Endothelial cell (in vitro differentiated cells): ENCODE measurements at places on chromosomes 3 and 15.

DNA sequence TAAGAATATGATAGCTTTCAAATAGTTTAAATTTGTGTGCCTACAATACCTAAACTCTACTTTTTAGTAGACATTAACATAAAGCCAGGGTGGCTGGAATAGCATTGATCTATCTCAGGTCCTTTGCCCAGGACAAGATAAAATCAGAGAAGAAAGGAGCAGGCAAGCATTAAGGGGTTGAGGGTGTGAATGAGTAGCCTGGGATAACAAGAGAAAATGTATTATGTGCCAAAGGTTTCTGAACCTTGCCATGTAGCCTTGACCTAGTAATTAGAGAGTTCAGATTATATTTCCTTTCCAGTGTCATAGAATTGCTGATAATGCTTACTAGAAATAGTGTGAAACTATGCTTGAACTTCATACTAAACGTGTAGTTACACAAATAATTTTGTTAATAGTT is 22.9 kb downstream of the ATP11B start:
- no peak for DNase-seq

DNA sequence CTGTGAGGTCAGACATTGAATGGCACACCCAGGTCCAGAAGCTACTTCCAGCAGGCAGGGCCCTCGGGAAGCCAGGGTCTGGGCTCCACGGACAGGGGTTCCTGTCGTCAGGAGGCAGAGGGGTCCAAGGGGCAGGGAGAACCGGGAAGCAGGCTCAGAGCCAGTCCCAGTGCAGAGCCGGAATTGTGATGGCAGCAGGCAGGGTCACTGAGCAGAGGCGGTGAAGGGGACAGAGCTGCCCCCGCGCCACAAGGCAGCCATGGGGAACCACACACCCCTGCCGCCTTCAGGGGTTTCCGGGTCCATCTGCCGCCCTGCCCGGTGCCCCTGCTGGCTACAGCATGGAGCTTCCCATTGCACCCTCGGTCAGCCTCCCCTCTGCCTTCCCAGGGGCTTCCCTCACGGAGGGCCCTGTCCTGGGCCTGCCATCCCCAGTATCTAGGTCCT is 136.9 kb downstream of the NSMCE3 start:
- DNase-seq: no peak

DNA sequence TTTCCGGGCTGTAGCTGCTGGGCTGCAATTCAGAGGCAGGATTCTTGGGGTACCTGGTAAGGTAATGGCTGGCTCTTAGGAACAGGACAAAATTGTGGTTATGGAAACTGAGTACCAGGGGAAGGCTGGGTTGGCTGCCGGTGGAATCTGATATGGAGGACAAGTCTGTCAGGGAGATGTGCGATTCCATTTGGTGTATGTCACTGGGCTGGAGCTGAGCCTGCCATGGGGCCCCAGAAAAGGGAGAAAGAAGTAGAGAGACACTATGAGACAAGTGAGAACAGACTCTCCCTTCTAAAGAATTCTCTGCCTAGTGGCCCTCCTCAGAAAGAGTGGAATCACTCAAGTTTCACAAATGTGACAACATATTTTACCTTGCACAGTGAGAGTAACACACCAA is 368.2 kb upstream of the ROPN1 start:
- no peak for DNase-seq

GRCh38 chr3:170689893-170690660 is 104.2 kb upstream of the SLC7A14 start:
- peak; percentile 71 for DNase-seq

GRCh38 chr15:49458145-49458544 is 35.1 kb downstream of the FGF7 start:
- DNase-seq: no peak

DNA sequence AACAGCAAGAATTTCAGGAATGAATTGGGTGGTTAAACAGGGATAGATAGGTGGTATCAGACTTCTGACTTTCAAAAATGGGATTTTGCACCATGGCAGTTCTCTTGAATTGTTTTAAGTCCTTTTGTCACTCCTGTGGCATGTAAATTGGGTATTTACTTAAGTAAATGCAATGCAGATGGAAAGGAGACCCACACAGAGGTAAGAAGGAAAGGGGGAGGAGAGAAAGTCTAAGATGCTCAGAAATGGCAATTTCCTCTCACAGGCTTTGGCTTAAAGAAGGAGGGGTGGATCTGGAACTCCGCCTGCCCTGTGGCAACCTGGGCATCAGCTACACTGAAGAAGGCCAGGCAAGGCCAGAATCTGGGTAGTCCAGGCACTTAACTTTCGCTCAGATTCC is 197.1 kb upstream of the UBE2E1 start:
- no peak for DNase-seq

- DNase-seq: no peak
Observed at GRCh38 chr15:33458421-33458820, 147.7 kb downstream of the RYR3 start.

GRCh38 chr3:16112910-16113504 is 61.5 kb upstream of the GALNT15 start:
- DNase-seq: no peak

DNA sequence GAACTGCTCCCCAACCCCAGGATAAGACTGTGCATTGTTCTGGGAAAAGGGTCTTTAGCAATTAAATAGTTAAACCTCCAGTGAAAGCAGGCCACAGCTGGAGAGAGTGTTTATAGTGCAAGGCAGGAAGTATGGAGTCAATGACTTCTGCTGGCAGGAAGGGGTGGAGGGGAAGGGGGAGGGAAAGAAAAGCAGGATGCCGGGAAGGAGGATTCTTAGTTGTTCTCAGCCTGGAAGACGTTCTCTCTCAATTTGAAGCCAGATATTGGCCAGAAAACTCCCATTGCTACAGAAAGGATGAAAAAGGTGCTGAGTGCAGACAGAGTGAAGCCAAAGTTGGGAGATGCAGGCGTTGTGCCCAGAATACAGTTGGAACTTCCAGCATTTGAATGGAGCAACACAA is 35.7 kb upstream of the ACTL6A start:
- DNase-seq: peak; percentile 67

DNA sequence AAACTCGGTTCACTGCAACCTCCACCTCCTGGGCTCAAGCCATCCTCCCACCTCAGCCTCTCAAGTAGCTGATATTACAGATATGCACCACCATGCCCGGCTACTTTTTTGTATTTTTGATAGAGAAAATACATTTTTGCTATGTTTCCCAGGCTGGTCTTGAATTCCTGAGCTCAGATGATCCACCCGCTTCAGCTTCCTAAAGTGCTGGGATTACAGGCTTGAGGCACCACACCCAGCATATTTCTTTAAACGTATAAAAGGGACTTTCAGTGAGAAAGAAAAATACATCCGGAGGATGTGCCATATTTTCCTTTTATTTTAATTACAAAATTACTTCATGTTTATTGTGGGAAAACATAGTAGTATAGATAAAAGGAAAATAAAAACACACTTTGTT is 55.2 kb downstream of the RPL39L start:
- DNase-seq: no peak

GRCh38 chr3:160038862-160039562 is 50.4 kb downstream of the IL12A start:
- DNase-seq: peak; percentile 37

GRCh38 chr3:152688313-152688712 is 146.6 kb upstream of the P2RY1 start:
- no peak for DNase-seq

DNA sequence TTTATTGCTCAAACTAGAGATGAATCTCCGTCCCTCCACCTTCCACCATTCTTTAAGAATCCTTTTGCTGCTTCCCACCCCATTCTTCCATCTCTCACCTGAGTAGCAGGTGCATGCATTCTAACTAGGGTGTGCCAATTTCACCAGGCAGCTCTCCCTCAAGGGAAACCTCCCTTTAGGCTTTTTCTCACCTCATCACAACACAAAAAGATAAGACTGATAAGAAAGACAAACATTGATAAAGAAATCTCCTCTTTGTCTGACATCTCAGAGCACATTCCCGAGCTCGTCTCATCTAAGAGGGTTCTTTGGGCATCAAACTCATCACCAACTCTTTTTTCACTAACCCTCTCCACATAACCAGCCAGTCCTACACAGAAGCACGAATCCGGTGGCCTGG is 23.0 kb downstream of the MB21D2 start:
- DNase-seq: no peak

GRCh38 chr15:86615411-86615810 is 535.7 kb downstream of the AGBL1 start:
- no peak for DNase-seq

GRCh38 chr3:162368417-162368816 is 871.8 kb downstream of the OTOL1 start:
- DNase-seq: no peak

DNA sequence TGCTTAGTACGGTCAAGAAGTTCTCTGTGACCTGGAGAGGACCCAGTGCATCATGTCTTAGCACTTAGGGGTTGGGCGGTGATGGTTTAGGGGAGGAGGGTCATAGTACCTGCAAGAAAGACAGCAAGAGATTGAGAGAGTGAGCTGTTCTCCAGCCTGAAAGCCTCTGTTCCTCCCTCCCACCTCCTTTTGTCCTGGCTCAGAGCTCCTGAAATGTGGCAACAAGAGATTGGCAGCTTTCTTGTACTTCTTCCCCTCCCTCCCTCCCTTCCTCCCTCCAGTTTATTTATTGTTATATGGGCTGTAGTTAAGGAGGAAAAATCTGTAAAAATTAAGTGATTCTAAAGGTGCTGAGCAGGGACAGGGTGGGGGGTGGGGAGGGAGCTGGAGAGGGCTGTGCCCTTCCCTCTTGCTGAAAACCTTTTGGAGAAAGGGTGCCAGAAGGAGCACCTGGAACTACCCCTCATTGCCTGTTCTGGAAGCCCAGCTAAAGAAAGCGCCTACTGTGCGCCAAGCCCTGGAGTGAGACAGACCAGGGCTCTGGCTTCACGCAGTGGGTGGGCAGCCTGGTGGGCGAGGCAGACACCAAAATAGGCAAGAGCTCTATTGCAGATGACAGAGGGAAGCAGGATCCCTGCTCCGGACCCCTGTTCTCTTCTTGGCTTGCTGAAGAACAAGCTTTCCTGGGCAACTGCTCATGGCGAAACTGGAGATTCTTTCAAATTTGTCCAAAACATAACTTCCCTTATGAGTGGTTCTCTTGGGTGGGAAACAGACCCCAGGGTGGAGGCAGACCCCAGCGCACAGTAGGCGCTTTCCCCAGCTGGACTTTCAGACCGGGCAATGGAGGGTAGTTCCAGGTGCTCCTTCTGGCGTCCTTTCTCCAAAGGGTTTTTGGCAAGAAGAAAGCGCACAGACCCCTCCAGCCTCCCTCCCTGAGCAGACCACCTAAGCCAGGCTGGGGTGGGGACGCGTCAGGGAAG is 35.6 kb downstream of the LINGO1 start:
- DNase-seq: no peak

DNA sequence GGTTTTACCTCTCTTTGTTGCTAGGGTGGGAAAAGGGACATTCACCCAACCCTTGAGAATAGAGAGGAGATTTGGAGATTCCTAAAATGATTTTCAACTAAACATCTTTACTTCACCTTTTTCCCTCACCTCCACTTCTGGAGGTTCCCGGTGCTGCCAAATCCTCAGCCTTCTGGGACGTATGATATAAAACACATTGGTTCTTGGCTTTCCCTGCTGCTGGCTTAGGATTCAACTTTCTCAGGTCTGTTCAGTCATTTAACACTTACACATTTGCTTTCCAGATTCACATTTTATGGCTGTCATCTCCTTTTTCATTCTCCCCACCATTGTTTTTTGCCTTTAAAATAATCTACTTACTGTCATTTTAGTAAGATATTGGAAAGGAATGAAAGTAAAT is 106.6 kb downstream of the PIK3R4 start:
- DNase-seq: no peak

DNA sequence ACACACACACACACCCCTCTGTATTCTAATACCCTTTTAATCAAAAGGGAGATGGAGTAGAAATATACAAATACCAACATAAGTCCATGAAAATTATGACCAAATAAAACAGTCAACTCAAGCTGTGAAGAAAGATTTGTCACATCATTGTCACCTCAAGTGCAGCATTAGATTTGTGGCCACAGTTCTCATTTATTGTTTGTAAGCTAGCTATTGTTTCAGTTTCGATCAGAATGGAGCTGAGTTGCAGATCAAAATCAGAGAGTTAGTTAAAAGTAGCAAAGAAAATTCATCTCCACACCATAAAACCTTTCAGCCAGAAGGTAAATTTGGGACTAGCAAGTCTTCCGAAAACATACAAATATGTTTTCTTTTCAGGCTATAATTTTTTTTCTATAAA is 267.7 kb upstream of the LMCD1 start:
- no peak for DNase-seq

DNA sequence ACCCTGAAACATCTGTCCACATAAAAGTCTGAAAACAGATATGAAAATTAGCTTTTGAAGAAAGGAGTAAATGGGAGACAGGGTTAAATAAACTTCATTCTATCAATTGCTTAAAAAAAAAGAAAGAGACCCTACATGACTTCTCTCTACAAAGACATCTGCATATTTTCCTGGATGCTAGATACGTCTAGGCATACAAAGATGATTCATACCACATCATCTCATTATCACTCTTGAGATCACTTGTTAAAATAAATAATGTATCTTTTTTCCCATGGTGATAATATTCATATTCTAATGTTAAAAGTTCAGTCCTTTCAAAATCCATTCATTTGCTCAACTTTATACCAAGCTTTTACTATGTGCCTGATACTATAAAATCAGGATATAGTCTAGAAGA is 295.8 kb downstream of the MAGI1 start:
- no peak for DNase-seq

- no peak for DNase-seq
Observed at GRCh38 chr3:138222942-138223287, 35.8 kb downstream of the ARMC8 start.

GRCh38 chr3:9893739-9894138 is 3.3 kb downstream of the JAGN1 start:
- no peak for DNase-seq

DNA sequence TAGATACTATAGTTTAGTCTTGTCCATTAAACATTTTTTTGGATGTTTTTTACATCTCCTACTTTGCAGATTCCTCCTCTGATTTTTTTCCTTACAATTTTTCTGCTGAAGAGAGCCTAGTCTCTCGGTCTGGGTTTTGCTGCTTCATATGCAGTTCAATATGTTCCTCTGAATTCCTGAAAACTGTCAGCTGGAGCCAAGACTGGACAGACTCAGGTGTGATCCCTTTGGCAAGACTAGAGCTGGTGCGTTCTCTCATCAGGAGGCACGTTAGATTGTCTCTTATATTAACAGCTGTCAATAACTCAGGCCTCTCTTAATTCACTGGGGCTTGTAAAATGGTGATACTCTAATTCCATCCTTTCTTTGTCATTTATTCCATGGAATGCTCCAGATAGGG is 13.4 kb upstream of the GHRL start:
- no peak for DNase-seq

- no peak for DNase-seq
Observed at GRCh38 chr3:193168931-193169330, 72.1 kb upstream of the PLAAT1 start.

GRCh38 chr3:13715167-13715954 is 164.5 kb downstream of the WNT7A start:
- no peak for DNase-seq
